ENCODE measurements at places on chromosomes 2 and 18.

DNA sequence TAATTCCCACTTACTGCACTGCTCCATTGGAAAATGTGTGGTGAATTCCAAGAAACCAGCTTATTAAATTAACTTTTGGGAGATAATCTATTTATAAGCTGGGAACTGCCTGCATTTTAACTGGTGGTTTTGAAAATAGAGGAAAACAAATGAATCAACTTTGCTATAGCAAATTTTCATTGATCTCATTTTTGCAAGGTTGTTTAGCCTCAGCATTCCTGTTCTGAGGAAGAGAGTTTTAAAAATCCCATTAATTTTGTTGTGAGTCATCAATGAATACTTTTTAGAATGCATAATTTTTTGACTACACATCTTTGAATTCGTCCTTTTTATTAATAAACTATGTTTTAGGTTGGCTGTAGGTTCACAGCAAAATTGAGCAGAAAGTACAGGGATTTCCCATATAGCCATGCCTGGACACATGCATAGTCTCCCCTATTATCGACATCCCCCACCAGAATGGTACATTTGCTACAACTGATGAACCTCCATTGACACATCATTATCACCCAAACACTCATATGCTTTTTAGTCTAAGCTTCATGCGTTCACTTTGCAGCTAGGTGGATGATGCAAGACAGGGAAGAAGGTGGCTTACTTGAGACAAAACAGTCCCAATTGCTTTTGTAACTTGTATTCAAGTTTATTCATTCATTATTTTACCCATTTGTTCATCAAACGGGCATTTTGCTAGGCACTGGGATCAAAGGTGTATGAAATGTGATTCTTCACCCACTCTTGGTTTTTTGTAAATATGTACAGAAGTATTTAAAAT is 106.9 kb downstream of the ZNF521 start:
- DNase-seq: no peak

DNA sequence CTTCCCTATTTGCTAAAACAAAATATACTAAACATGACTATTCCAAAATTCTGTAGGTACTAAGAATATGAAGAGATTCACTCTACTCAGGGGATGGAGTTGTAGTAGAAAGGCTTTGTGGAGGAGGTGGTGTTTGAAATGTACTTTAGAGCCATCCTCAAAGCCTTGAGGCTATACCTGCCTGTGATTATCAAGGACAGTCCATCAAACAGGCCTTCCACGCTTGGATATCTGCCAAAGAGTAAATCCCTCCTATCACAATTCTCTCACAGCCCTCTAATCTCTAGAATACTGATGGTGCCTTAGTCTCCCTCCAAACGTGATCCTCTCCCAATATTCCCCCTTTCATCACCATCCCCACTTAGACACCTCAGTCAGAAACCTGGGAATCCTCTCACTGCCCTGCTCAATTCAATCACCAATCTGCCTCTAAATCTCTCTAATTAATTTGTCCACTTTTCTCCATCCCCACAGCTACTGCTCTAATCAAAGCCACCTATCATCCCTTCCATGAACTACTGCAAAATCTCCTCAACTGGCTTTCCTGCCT is 13.1 kb downstream of the SOS1 start:
- DNase-seq: no peak

- DNase-seq: no peak
Observed at GRCh38 chr2:3265981-3266924, 111.4 kb downstream of the EIPR1 start.

GRCh38 chr2:200693836-200694470 is 108.1 kb downstream of the AOX1 start:
- no peak for DNase-seq

DNA sequence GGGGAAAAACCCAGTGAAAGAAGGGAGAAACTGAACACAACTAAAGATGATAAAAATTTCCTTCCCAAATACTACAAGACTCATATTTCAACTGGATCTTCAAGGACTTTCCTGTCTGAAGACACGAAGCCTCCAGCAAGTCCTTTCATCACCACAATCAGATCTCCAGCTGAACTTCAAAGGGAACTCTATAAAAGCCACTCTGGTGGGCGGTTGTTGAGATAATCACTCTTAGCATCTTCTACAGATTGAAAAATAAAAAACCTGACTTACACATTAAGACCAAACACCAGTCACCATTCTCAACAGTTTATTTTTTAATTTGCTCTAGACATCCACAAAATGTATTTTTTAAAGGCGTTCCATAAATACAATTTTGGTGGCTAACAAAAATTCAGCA is 4.4 kb downstream of the REV1 start:
- DNase-seq: no peak

GRCh38 chr2:153476816-153477635 is 1.5 kb downstream of the RPRM start:
- DNase-seq: no peak

- no peak for DNase-seq
Observed at GRCh38 chr2:146748046-146748445, 1096.8 kb upstream of the ACVR2A start.

- no peak for DNase-seq
Observed at GRCh38 chr2:199606193-199606780, 148.5 kb upstream of the SATB2 start.

DNA sequence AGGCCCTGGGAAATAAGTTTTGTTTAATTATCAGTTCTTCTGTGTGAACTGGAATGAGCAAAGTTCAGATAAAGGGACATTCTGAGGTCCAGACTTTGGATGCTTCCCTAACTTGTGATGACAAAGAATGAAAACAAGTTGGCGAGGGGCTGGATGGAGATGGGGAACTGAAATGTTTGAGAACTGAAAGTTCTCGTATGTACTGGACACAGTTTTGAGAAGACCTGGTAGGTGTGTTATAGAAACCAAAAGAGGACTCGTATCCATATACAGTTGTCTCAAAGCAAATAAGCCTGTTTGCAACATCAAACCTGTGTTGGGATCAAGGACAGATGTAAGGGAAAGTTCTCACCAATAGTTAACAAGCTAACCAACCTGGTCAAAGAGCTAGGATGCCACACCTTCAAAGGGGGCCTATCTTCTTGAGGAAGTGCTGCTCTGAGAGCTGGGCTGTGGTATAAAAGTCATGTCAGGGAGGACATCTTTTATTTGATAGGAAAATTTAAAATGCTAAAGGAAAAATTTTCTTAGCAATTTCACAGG is at the start of gene UPP2:
Gene UPP2, plus strand, starts transcription at position 493 of the 543 bp plus-strand sequence. CDS start 188 bp downstream, outside the sequence.
- no peak for DNase-seq

DNA sequence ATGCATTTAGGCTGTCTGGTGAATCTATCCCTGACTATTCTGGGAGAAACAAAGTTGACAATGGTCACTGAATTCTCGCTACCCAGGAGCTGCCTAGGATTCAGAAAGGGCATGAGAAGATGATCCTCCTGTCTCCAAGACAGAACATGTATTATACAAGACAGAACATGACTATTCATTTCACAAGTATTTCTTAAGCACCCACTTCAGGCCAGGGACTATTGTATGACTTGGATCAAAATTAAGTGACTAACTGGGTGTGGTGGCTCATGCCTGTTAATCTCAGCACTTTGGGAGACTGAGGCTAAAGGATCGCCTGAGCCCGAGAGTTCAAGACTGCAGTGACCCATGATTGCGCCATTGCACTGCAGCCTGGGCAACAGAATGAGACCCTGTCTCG is 235.8 kb upstream of the RAB12 start:
- DNase-seq: peak; percentile 3

- peak; percentile 26 for DNase-seq
Observed at GRCh38 chr2:165902934-165903333, 50.6 kb downstream of the TTC21B start.

DNA sequence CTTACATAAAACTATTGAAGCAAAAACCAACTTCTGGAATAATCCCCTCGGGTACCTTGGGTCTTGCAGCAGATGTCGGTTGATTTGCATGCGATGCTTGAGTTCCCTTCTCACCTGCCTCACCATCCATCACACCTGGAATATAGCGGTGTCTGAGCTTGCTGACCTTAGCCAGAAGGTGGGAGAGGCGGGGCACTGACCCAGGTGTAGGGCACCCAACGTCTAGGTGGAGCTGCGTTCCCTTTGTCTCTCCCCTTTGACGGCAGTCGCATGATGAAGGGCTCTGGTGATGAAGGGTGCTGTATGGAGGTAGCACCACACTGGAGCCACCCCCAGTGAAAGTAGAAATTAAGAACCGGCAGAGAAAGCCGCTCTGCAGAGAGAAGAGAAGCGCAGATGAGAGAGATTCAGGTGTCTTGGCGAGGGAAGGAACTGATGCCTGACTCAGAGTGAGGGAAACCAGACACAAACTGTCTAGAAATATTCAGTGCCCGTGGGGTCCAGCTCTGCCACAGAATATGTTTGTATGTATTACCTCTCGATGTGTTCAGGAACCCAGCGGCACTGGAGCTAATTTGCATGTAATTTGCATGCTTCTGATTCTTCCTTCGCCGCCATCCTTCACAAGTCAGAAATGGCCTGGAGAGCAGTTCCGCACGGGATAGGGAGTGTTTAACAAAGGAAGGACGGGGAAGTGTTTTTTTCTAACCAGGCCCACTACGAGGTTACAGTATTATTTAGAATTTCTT is 19.4 kb upstream of the MBP start:
- DNase-seq: no peak

DNA sequence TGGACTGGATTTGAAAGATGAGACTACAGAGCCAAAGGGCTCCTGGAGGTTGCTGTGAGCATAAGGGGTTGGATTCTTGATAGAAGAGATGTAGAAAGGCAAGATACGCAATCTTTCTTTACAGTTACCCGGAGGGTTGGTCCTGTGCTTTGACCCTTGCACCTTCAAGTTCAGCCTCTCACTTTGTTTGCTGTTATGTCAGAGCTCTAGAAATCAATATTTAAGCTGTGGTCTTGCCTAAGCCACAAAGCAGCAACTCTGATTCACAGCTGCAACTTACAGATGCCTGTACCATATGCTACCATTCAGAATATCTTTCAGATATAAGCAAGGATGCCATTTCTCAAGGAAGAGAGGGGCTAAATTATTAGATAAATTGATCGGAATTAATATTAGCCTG is 943.1 kb upstream of the LRRTM1 start:
- DNase-seq: no peak

- DNase-seq: no peak
Observed at GRCh38 chr2:168086851-168087250, 160.5 kb downstream of the STK39 start.

DNA sequence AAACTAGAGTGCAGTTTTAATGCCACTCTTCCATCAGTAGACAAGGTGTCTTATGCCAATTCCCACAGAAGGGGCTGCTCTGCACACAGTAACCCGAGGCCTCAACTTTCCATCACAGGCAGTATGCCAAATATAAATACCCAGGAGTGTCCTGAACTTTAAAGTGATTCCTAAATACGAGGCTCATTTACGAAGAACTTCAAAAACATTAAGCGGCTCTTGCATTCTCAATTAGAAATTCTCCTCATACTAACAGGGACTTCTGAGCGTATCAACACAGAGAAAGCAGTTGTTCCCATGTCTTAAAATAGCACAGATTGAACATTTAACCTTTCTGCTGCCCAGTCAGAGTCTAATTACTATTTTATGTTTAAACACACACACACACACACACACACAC is 638.6 kb downstream of the ERBB4 start:
- no peak for DNase-seq

- no peak for DNase-seq
Observed at GRCh38 chr2:16255120-16255519, 314.8 kb downstream of the MYCN start.

GRCh38 chr2:50613161-50613560 is 418.8 kb downstream of the NRXN1 start:
- DNase-seq: no peak

DNA sequence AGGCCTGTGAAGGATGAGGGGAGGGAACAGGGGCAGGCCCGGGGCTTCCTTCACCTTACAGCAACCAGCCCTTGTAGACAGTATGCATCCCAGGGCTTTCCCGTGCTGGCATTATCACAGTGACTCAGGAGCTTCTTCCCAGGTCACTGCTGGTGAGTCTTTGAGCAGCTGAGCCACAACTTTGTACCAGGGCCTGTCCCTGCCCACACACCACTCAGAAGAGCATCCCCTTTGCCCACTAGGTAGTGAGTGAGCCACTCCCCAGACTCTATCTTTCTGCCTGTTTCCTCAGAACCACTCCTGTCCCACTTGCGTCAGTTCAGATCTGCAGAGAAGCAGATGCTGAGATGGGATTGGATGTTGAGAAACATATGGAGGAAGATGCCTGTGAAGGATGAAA is 69.6 kb upstream of the ALPP start:
- DNase-seq: no peak

DNA sequence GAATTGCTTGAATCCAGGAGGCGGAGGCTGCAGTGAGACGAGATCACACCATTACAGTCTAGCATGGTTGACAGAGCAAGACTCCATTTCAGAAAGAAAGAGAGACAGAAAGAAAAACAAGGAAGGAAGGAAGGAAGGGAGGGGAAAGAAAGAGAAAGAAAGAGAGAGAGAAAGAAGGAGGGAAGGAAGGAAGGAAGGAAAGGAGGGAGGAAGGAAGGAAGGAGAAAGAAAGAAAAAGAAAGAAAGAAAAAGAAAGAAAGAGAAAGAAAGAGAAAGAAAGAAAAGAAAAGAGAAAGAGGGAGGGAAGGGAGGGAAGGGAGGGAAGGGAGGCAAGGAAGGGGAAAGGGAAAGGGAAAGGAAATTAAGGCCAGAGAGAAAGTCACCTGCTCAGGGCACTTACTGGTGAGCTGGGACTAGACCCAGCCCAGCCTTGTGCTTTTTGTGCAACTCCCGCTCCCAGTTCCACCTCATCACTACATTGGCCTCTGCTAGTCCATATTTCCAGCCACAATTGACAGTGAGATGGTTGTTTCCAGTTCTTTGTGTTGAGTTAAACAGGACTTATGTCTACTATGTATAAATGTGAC is 35.7 kb downstream of the MOGAT1 start:
- DNase-seq: no peak

DNA sequence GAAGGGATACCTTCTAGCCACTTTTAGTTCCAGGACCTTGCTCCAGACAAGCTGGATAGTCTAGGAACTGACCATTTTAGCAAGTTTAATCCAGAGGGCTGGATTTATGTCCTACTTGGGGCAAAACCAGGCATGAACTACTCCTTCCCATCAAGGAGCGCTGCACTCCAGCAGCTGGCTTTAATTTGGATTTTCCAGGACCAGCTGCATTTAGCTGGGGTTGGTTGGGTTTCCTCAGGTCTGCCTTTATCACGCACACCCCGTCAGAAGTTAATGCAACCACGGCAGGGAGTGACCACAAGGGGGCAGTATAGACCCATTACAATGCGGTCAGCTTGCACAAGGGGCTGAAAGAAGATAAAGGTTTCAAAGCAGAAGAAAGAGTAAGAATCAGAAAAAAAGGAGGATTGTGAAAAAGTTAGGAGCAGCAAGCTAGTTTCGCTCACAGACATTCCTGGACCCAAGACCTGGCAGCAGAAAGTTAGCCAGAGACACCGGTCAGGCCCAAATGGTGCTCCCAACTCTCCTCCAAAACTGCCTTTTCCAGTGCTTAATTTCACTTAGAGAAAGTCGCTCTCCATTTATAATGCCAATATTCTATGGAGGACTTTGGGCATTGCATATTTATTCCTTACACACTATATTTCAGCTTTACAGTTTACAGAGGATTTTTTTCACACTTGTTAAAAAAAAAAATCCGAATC is 40.1 kb downstream of the SLC4A1AP start:
- peak; percentile 92 for DNase-seq

DNA sequence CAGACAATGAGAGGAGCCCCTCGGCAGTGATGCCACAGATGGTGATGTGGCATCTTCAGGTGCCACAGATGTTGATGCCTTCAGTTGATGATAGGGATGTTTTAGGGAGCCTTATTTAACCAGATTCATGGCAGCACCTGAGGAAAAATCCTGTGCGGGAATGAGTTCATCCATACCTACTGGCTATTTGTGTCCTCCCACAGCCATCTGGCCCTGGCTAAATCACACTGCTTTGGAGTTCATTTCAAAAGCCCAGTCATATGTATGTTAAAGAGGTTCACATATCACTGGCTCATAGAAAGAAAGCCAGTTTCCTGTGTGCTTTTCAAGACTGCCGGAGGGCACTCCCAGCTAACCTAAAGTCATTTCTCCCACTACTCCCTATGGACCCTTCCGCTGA is 131.3 kb downstream of the MCFD2 start:
- DNase-seq: no peak

Measured in fibroblast of gingiva (primary cell).